ENCODE measurements at places on chromosomes 1 and 21.

GRCh38 chr1:29893046-29893723, 656.9 kb downstream of the PTPRU start:
- no peak for DNase-seq

GRCh38 chr1:9289090-9289534, 3.6 kb upstream of the SPSB1 start:
- DNase-seq: no peak

GRCh38 chr1:17265162-17265561, 16.3 kb downstream of the PADI3 start:
- DNase-seq: no peak

GRCh38 chr21:15592271-15592860, 137.4 kb upstream of the USP25 start:
- no peak for DNase-seq

GRCh38 chr21:26405071-26405470, 168.0 kb downstream of the CYYR1 start:
- no peak for DNase-seq

DNA sequence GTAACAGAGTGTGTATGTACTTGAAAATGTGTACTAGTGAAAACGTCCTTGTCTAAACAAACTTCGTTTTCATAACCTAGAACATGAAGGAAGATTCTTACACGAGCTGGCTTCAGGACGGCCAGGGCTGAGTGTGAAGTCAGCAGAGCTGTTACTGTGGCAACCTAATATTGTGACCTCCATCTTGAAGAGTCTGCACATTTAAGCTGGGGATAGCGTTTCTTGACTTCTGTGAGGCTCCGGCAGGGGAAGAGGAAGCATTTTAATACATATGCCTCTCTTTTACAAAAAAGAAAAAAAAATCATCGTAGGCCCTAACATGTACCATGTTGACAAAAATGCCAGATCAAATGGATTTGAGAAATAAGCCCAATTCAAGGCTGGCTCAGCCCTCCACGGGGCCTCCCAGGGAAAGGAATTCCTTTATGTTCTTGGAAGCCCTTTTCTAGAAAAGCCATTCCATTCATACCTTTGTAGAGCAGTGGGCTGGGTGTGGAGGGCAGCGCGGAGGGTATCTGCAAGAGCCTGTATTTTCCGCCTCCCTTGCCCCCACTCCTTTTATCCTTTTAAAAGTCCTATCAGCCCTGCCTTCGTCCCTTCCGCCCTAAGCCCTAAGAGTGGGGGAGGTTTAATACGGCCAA, 51.1 kb downstream of the SIM2 start:
- no peak for DNase-seq

DNA sequence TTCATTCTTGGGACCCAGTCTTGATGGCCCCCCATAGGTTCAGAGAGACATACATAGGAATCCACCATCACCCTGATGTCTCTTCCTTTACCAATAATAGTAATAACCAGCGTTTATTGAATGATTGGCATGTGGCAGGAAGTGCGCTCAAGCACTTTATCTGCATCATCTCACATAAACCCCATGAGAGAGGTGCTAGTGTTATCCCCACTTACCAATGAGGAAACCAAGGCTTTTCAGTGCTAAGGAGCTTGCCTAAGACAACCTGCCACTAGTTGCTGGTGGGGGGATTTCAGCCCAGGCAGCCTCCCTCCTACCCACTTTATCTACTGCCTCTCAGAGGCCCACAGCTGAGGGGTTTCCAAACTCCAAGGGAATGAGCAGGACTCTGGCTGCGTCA, 7.7 kb downstream of the LGR6 start:
- DNase-seq: no peak

Data from NCI-H2171 (cell line).